ENCODE measurements at places on chromosomes 16 and 17. TPM values are rescaled to one million over a fixed set of nuclear protein-coding genes. Genes with fewer than 3 reads are reported as not detected.

DNA sequence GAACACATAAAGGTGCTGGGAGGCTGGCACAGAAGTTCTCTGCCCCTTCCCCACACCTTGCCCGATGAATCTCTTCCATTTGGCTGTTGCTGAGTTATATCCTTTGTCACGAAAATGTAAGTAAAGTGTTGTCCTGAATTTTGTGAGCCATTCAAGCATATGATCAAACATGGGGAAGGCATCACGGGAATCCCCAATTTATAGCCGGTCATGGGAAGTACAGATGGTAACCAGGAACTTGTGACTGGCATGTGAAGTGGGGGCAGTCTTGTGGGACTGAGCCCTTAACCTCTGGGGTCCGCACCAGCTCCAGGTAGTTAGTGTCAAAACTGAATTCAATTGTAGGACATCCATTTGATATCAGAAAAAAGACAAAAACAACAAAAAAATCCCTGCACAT lies 13.2 kb downstream of the TOM1L2 start:
- no peak for DNase-seq

DNA sequence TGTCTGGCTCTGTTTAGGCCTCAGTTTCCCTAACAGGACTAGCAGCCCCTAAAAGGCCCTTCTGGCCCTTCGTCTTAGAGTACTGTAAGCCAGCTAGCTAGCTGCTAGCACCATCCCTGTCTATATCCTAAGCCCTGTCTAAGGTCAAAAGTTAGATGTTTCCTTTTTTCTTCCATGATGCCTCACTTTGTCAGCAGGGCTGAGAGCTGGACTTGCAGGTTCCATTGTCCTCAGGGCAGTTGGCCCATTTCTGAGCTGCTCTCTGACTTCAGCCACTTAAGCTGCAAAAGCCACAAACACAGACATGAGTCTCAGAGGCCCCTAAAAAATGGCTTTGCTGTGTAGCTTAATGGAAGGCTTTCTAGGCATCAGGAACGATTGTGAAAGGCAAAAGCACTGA lies 187.7 kb downstream of the CBLN1 start:
- no peak for DNase-seq

DNA sequence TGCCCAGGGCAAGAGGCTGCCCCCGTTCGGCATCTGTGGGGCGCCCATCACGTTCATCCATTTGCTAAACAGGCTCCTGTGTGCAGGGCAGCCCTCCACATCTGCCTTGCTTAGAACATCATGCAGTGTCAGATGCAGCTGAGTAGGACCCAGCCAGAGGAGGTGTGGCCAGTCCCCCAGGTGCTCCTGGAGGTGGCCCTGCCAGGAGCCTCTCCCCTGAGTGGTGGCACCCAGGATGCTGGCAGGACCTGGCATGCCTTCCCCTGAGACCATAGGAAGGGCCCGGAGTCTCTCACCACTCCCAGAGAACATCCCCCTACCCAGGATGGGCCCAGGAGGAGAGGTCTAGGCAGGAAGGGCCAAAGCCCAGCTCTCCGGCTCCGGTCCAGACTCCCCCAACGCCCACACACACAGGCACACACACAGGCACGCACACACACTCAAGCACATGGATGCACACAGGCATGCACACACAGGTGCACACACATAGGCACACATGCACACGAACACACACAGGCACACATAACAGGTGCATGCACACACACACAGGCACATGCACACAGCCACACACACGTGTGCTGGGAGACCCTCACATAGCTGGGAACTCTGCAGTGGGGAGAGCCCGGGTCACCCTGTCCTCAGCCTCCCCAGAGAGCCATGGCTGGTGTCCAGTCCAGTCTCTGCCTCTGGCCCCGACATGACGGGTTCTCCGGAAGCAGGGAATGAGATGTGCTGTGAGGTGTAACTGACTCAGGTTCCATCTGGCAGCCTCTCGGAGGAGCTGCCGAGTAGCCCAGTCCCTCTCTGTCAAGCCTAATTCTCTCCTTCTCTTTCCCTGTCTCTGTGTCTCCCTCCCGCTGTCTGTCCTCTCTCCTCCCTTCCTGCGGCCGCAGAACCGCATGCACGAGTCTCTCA lies 74.6 kb downstream of the AMFR start:
- DNase-seq = no peak

Gene KRT40
- total RNA-seq = not detected

GRCh38 chr17:57578608-57579225 lies 166.4 kb downstream of the CCDC182 start:
- DNase-seq = no peak

GRCh38 chr17:76570457-76570856 lies 15.2 kb downstream of the ST6GALNAC2 start:
- DNase-seq = no peak

DNA sequence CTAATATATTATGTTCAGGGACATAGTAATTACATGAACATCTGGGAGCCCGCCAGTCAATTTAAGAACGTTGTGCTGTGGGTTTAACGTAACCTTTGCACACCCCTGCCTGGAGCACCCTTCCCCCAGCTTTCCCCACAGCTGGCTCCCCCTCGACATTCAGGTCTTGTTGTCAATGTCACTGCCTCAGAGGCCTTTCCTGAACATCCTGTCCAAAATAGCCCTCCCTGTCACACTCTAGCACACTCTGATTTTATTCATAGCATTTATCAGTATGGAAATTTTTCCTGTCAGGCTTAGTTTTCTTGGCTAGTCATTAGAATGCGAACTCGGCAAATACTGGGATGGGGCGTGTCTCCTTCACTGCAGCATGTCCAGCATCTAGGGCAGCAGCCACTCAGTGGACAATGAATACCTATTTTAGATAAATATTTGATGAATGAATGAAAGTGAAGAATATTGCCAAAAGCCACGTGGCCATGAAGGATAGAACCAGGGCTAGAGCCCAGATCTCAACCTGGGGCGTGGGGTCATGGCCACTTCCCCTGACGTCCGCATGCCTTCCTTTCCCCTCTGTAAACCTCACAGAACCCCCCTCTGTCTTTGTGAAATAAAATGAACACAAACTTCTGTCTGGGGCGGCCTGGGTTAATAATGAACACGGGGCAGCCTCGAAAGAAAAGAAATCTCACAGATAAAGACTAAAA lies 10.5 kb downstream of the PIK3R6 start:
- DNase-seq = no peak

DNA sequence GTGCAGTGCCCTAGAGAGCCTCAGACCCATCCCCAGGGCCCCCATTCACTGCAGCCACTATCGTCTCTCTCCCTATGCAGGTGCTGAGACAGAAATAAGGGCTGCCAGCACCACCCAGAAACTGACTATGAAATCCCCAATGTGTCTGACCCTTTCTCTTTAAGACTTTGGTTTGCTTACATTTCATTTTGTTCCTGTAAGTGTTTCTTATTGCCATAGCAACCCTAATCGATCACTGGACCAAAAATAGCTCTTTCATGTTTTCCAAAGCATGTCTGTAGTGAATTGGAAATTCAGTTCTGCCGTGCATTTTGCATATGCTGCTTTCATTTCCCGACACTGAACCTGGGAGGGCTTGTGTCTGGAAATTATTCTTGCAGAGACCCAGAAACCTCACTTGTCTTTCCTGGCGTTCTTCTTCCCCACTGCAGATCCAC lies 148.7 kb upstream of the NOL11 start:
- DNase-seq = no peak

Gene OR3A3
- total RNA-seq = not detected

GRCh38 chr17:29826114-29826692 lies 103.8 kb downstream of the SSH2 start:
- DNase-seq = no peak

Gene LGALS9C
- not detected for total RNA-seq

Gene OTOA
- total RNA-seq = not detected

Gene HS3ST6
- not detected for total RNA-seq

GRCh38 chr16:22124583-22125284 lies 32.4 kb downstream of the VWA3A start:
- DNase-seq = no peak

Gene RASD1
- total RNA-seq = 5.3 TPM

- no peak for DNase-seq
Measured at GRCh38 chr17:80880648-80880985, 111.0 kb upstream of the CHMP6 start.

- DNase-seq = peak; percentile 91
Measured at GRCh38 chr17:45432405-45433158, at the start of gene ARHGAP27. ARHGAP27 (minus strand) TSS chr17:45432870; CDS start chr17:45430279, 2,591 bp downstream.

Gene SCIMP
- not detected for total RNA-seq

DNA sequence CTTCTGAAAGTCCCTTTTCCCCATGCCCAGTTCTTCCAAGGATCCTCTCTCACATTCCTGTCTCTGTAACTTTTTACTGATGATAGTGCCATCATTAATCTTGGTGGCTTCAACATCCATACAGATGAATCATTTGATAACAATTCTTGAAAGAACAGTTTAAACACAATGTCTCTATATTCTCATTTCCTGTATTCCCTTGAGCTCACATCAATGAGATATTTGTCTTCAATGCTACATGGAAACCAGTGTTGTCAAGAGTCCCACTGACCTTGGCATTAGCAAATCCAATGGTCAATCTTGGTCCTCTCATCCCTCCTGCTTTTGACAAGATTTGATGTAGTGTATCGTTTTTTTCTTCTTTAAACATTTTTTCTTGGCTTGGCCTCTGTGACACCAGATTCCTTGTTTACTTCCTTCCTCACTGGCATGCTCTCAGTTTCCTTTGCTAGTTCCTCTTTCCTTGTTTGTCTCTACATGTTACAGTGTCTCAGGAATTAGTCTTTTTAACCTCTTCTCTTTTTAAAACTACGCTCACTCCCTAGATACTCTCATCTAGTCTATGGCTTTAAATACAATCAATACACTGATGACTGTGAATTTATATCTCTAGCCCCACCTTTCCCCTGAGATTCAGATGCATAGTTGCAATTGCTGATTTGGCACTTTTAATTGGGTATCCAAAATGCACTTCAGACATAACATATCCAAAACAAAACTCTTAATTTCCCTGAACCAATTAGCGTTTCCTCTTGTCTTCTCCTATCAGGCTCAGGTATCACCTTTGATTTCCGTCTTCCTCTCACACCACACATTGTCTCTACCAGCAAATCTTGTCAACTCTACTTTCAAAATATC lies 134.0 kb downstream of the MYO1D start:
- no peak for DNase-seq

DNA sequence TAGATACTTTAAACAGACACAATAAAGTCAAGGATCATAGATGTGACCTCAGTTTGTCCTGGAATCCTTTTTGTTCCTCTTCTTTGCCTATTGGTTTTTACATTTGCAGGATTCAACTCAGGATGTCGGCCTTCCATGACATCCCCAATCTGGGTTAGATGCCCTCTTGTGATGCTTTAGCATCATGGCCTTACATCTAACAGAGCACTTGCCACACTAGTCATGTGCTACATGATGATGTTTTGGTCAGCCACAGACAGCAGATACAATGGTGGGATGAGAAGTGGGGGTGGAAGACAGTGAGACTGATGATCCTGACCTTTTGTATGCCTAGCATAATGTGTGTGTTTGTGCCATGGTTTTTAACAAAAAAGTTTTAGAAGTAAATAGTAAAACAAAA lies 1.8 kb upstream of the SYNRG start:
- peak; percentile 10 for DNase-seq

Gene AIPL1
- 0.28 TPM for total RNA-seq

DNA sequence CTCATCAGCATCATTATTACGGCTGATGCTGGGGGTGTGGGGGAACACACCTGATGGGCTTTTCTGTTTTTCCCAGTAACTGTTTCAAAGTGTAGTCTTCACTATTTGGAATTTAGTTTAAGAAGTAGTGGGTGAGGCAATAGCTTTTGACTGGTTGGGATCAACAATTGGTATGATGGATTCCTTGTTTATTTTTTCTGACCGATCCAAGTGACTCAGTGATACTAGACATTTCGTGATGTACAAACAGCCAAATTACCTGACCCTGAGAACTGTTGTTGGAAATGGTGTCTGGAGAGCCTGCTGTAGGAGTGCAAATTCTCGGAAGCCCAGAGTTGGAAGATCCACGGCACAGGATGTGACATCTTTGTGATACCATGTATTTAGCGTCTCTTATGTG lies 204.2 kb downstream of the PRKCA start:
- no peak for DNase-seq

GRCh38 chr17:81684442-81684911 lies 666 bp downstream of the HGS start:
- peak; percentile 78 for DNase-seq

Gene RNF112
- 2.3 TPM for total RNA-seq

DNA sequence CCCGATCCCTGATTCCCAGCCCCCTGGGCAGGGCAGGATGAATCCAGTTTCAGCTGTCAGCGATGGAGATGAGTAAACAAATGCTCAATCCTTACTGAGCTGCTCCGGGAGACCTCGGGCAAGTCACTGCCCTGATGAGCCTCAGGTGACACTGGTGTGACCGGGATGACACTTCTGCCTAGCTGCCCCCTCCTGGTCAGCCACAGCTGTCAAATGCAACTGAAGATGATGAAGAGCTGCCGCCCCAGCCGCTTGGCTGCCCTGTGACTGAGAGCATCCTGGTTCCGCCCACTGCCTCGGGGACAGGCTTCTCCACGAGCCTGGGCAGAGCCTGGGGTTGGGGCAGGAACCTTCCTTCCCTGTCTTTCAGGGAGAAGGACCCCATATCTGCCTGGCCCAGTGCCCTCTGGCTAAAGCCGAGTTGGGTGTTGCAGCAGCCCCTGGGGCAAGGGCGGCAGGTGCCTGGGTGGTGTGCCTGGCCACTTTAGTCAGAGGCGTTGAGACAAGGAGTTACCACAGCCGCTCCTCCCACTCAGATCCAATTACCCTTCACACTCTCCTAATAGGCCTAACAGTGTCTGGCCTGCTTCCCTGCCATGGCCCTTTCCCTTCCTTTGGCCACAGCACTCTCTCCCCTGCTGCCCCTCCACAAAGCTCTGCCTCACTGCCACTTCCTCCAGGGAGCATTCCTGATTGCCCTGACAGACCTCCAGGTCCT lies 5.5 kb downstream of the CCL17 start:
- peak; percentile 26 for DNase-seq

- no peak for DNase-seq
Measured at GRCh38 chr17:10428781-10429180, 7.0 kb upstream of the MYH8 start.

Gene OTOP2
- not detected for total RNA-seq

Gene SDK2
- 14.7 TPM for total RNA-seq

Gene COG8
- total RNA-seq = 63.1 TPM

DNA sequence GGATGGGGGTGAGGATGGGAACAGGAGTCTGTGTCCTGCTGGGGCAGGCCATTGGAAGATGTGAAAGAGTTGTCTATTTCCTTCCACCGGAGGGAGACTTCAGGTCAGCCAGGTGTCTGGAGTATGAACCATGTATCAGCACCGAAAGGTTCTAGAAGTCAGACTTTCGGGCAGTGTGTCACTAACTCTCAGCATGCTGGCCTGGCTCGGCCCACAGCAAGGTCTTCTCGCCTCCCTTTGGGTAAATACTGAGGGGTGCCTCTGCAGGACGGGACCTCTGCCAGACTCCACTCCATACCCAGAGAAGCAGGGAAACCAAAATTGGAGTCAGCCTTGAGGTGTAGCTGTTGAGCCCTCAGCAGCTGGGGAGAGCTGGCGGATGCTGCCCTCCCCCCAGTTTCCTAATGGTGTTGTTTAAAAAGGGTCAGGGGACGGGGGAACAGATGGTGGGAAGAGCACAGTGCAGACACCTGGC lies 507 bp downstream of the CIITA start:
- peak; percentile 65 for DNase-seq

GRCh38 chr16:54489225-54490111 lies 202.9 kb upstream of the IRX3 start:
- DNase-seq = no peak

GRCh38 chr17:45345554-45346215 lies 28.9 kb upstream of the MAP3K14 start:
- no peak for DNase-seq
